ENCODE measurements at places on chromosomes 2 and 18. TPM values are rescaled to one million over a fixed set of nuclear protein-coding genes. Genes with fewer than 3 reads are reported as not detected.

Gene ALK
- polyA plus RNA-seq: not detected

Gene APOB
- not detected for polyA plus RNA-seq

Gene ITGB6
- polyA plus RNA-seq: not detected

Gene RBKS
- 7.5 TPM for polyA plus RNA-seq

Gene RGPD4
- not detected for polyA plus RNA-seq

Gene CREG2
- 0.06 TPM for polyA plus RNA-seq

Gene SLC40A1
- 2.3 TPM for polyA plus RNA-seq

Gene SIX3
- not detected for polyA plus RNA-seq

Gene KHK
- 6.5 TPM for polyA plus RNA-seq

Gene TTN
- 9.4 TPM for polyA plus RNA-seq

Gene NT5DC4
- not detected for polyA plus RNA-seq

Gene C2orf80
- polyA plus RNA-seq: not detected

Gene SERPINB4
- not detected for polyA plus RNA-seq

Gene EVX2
- polyA plus RNA-seq: not detected

Gene HOXD9
- polyA plus RNA-seq: not detected

Gene MAP3K20
- polyA plus RNA-seq: 7.9 TPM

Gene METTL4
- polyA plus RNA-seq: 11.6 TPM

Gene SERPINB10
- polyA plus RNA-seq: not detected

Gene AGXT
- polyA plus RNA-seq: not detected

Gene ELOA2
- polyA plus RNA-seq: not detected

Gene TM4SF20
- polyA plus RNA-seq: not detected

Gene FAM161A
- polyA plus RNA-seq: 1.4 TPM

Gene DCC
- not detected for polyA plus RNA-seq

Gene EIF2AK2
- 40.0 TPM for polyA plus RNA-seq

Gene HOXD8
- not detected for polyA plus RNA-seq

Gene BCL2
- polyA plus RNA-seq: 36.2 TPM

Gene ANKRD30BL
- 0.64 TPM for polyA plus RNA-seq

Gene CFAP65
- not detected for polyA plus RNA-seq

Gene CAB39
- 46.8 TPM for polyA plus RNA-seq

Gene LIPG
- not detected for polyA plus RNA-seq

Gene COL5A2
- polyA plus RNA-seq: not detected

Gene ATP6V1C2
- polyA plus RNA-seq: 0.30 TPM

Gene FOXI3
- polyA plus RNA-seq: not detected
